Stimulated activated memory B cell treated with anti-CD40 and anti-IgM and Interleukin-4, amounts not matched to agents 10 μg/mL and 1 μg/mL and 100 μg/mL, for 72 hours (primary cell): ENCODE measurements at places on chromosomes 6 and 20.

DNA sequence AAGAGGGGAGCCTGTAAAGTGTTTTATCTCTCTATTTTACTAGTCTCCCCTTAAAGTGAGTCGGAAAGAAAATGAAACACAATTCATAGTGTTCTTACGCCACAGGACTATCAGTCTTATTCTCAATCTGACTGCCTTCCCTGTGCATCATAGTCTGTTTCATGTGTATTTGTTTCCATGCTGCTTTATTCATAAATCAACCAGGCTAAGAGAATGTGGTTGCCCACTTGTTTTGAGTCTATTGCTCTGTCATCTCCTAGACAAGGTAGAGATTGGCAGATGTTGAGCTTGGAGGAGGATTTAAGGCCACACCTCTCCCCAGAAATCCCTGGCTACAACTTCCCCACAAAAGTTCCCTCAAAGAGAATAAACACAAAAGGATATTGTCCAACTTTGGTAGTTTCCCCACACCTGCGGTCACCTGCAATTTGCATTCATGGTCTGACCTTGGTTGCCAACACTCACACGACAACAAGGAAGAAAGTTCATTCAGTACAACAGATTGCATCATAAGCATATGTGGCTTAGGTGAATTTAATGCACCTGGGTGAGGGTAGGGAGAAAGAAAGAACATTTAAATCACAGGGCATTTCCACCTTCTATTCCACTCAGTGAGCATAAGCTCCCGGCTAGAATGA, 167.1 kb upstream of the FBXL4 start:
- no peak for ATAC-seq

DNA sequence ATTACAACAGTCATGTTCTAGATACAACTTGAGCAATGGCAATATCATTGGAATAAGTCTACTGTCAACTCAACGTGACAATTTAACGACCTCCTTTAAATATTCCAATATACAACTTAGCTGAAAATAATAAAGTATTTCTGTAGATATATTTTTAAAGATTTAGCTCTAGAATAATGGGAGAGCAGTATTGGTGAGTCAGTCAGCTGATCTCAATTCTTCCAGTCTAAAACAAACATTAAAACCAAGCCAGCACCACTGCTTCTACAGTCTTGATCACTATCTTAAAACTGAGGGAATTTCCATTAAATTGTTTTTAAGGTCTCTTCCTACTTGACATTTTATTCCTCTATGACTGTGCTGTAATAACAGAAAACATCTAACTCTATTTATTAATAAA, 38.2 kb downstream of the NOL7 start:
- ATAC-seq: no peak

DNA sequence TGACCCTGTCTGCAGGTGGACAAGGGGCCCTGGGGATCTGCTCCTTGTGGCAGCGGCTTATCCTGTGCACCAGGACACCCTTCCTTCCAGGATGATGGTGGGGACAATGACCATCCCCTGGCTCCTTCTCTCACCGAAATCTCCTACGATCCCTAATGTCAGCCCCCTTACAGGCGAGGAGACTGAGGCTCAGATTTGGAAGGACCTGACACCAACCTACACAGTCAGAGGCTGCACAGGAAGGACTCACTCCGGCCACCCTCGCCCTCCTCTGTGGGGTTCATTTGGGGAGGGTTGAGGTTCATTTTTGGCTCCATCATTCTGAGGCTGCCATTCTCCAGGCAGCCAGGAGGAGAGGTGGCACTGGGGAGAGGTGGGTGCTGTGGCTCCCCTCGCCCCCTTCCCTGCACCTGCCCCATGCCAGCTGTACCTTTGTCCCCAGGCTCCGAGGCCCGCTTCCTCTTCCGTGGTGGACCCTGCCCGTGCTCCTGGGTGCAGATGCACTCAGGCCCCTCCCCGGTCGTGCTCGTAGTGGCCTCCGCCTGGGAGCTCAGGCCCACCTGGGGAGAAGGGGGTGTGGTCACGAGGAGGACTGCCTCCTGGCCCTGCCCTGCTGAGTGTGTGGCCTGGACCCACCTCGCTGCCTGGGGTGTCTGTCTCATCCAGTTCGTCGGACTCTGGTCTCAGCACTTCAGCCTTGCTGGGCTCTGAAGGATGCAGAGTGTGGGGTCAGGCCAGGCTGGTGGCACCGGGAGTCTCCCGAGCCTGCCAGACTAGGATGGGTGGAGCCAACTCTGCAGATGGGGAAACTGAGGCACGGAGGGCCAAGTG, 5.3 kb upstream of the CABLES2 start:
- no peak for ATAC-seq

DNA sequence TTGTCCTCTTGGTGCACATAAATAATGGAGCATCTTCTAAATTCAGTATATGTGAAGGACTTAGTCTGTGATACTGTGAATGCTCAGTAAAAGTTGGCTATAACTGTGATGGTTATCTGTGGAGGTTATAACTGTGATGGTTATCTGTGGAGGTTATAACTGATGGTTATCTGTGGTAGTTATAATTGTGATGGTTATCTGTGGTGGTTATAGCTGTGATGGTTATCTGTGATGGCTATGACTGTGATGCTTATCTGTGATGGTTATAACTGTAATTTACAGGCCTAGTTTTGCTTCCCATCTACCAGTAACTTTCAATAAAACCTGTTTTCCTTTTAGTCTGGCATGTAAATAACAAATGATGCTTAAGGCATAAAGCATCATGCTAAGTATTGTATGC, 16.5 kb downstream of the PTK7 start:
- no peak for ATAC-seq

- no peak for ATAC-seq
Observed at GRCh38 chr6:163607792-163608191, 193.3 kb downstream of the QKI start.

- peak; percentile 73 for ATAC-seq
Observed at GRCh38 chr6:149484733-149485700, at the start of gene ZC3H12D. Gene ZC3H12D, minus strand, starts transcription at chr6:149485014. Its CDS starts 10,471 bp downstream, at chr6:149474543.

GRCh38 chr6:16494793-16495192, 256.4 kb downstream of the GMPR start:
- peak; percentile 96 for ATAC-seq

DNA sequence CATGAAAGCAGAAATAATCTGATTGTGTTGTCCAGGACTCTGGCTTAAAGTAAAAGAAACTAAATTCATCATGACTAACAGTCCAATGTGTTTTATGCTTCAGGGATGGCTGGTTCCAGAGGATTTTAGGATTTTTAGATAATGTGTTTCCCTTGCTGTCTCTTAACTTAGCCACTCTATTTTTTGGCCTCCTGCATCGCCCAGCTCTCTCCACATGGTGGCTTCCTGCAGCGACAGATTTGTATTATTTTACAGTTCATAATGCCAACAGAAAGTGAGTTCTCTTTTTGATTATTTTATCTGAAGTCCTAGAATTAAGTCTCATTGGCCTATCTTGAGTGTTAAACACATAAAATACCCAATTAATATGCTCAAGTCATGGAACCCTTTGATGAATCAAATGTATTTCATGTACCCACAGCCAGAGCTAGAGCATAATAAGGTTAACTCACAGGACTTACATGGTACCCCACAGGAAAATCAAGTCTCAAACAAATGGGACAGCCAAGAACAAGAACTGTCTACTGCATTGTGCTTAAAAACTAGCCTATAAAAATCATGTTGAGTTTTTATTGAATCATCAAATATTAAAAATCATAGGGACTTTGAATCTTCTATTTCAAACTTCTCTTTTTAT, 582.5 kb downstream of the DOK5 start:
- no peak for ATAC-seq

DNA sequence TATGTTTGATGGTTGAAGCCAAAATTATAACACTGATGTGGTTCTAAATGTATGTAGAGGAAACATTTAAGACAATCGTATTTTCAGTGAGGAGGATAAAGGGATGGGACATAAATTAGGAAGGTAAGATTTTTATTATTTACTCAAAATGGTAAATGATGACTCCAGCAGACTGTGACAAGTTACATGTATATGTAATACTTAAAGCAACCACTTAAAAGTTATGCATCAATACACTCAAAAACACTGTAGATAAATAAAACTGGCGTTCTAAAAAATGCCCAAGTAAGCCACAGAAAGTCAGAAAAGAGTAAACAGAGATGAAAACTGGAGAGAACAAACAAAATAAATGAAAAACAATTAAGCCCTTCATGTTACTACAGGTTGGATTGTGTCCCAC, 18.7 kb downstream of the HLA-DMB start:
- no peak for ATAC-seq

- ATAC-seq: no peak
Observed at GRCh38 chr20:33531047-33531877, 41.4 kb downstream of the CBFA2T2 start.

- no peak for ATAC-seq
Observed at GRCh38 chr6:33276581-33276863, 401 bp upstream of the B3GALT4 start.

DNA sequence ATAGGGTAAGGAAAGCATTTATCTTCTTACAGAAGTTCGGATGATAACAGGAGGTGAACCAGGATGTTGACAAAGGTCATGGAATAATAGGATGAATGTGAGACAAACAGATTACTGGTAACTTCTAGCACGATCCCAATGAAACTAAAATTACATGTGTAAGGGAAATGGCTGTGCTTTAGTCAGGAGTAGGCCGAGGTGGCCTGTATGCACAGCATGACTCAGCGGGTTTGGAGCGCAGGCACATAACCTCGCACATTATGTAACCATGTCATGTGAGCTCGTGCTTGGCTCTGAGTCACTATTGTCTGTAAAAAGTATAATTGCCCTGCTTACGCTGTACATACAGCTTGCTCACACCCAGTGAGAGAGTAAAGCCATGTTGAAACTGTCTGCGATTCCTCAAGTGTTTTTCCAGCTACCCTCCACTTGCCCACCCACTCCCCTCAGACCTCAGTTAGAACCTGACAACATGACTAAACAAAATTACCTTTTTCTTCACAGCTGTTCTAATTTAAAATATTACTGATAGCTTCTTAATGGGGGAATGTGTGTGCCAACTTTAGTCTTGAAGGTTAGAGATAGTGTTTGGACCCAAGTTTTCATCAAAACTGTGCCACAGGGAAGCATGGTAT, 8.2 kb downstream of the CYB5R4 start:
- no peak for ATAC-seq

GRCh38 chr6:164121527-164121926, 707.0 kb downstream of the QKI start:
- ATAC-seq: no peak

- ATAC-seq: no peak
Observed at GRCh38 chr6:89711801-89712200, 73.3 kb upstream of the LYRM2 start.

DNA sequence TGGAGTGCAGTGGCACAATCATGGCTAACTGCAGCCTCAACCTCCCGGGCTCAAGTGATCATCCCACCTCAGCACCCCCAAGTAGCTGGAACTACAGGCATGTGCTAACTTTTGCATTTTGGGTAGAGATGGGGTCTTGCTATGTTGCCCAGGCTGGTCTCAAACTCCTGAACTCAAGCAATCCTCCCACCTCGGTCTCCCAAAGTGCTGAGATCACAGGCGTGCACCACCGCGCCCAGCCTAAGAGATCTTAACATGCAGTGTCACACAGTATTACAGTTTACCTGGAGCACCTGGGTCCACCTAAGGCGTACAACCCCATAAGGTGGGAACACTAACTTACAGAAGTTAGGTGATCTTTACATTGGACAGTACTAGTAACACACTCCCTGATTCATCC, 29.5 kb downstream of the TMEM242 start:
- ATAC-seq: no peak

DNA sequence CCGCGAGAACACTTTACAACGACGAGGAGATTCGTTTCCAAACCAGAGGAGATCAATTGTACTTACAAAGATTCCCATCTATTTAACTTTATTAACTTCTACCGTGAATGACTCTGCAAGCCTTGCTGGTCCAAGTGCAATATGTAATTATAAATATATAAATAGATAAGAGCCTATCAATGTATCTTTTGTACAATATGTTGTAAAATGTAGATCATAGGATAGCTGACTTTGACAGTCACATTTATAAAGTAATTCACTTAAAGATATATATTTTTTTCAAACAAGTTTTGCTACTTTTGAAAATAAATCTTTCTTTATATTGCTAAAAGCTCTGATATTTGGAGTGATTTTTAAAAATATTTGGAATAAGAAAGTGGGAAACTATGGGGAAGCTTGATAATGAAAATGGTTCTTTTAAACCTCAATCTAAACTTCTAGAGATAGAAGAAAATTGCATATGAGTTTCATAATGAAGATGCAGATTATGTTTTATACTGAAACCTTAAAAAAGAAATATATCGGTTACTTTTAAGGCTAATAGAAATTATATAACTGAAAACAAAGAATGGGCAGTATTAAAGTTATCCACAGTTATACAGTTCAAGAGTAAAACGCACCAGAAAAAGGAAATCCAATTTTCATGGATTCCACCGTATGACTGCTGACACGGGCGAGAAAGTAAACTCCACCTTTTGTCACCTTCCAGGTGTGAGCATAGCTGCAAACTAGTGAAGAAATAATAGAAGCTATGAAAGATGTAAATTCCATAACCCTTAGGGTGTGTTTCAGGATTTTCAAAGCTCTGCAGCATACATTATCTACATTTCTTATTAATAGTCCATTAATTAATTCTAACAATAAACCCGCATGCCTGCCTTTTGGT, 3.3 kb downstream of the TCF21 start:
- ATAC-seq: no peak
